ENCODE measurements at places on chromosomes 6 and 20.

GRCh38 chr6:146949425-146949824, 254.8 kb upstream of the STXBP5 start:
- DNase-seq: no peak

DNA sequence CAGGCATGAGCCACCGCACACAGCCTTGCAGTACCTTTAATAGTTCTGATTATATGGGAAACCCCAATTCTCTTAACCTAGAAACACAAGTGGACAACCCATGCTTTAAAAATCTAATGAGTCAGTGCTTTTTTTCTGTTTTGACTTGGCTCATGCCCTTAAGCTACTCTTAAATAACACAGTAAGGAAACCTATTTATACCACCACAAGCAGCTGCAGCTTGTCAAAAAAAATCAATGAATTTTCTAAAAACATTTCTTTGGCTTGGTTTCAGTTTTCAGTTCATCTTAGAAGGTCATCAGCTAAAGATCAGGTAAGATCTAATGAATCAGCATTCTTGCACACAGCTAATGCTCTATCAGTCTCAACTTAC, 124.1 kb upstream of the DST start:
- DNase-seq: no peak

GRCh38 chr20:40682104-40682981, 6.7 kb downstream of the MAFB start:
- no peak for DNase-seq

DNA sequence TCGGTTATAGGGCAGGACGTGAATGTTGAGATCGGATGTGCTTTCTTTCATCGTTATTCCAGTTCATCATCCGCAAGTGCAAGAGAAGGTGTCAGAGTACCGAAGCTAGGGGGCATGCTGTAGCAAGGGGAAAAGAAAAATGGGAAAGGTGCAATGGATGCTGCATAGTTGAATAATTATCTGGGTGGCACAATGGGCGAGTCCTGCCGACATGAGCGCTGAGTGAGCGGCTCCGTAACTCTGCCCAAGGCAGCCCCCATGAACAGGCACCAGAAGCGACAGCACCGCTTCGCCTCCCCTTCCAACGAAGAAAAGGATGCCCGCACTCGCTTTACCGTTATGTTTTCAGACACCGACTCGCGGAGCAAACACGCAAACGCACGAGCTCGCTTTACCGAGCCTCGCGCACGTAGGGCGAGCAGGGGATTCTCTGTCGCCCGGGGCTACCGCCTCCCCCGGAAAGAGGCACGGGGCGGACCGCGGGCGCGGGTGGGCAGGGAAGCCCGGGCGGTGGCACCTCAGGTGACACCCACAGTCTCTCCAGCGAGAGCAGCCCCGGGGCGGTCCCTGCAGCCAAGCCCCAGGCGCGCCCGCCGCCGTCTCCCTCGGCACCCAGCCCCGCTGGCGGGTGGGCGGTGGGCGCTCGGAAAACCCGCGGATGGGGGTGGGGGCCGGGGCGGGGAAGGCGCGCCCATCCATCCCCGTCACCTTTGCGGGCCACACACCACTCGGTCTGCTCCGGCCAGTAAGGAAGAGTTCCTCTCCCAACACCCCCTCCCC, 654 bp downstream of the WASF1 start:
- peak; percentile 45 for DNase-seq

GRCh38 chr6:24227556-24227955, 101.5 kb downstream of the NRSN1 start:
- no peak for DNase-seq

DNA sequence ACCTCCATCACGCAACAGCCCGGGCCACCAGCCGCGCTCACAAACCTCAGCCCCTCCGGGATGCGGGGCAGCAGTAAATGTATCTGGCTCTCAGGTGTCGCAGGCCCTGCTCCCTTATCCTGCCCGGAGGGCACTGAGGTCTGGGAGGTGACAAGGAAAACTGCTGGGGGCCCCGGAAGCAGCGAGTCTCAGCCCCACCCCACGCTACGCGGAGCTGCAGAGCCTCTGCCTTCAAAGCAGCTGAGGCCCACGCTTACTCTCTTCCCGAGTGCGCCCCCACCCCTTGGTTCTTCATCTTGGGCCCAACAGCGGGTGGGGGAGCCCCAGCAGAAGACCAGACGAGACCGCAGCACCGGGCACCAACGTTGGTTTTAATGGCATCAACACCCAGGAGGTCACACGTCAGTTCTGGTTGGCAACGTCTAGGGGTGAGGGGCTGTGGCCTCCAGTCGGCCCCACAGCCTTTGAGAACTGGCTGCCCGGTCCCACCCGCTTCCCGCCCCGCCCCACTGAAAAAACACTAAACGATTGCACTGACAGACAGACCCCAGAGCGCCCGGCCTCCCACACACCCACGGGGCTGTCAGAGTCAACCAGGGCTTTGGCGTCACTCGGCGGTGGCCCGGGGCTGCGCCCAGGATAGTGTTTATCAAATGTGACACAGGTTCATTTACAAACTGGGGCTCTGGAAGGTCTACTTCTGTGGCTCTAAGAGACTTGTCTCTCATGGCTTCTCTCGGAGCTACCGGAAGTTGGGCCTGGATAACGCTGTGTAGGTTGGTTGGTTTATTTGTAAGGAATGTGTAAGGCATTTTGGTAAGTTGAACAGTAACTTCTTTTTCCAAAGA, 43.7 kb downstream of the DSTN start:
- no peak for DNase-seq

- no peak for DNase-seq
These were observed 16.4 kb upstream of the POLR1H start for GRCh38 chr6:30044630-30045029.

DNA sequence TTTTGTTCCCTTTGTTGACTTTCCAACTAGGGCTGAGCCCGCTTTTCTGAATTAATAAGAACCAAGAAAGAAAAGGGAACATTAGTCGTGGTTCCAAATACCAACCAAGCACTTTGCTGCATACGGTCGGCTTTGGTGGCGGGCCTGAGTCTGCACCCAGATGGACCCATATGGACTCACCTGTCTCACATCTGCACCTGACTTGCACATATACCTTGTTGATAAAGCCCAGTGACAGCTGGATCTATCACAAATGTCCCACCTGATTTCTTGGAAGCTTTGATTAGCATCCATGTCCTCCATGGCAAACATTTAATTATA, 39.0 kb downstream of the TPD52L1 start:
- no peak for DNase-seq

GRCh38 chr6:90703336-90703735, 116.5 kb upstream of the MAP3K7 start:
- DNase-seq: no peak

DNA sequence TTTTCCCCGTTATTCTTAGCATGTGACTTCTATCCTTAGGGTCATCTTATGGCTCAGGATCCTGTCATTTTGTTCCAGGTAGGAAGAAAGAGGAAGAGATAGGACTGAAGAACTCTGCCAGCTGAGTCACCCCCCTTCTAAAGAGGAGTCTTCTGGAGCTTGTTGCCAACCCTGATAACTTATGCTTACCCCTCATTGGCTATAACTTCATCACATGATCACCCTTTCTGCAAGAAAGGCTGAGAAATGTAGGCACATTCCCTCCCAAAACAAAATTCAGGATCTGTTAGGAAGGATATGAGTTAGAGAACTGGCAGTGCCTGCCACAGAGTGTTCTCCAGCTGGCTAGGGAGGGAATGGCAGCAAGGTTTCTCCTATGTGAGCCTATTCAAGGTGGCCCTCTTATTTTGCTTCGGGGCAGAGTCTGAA, 35.6 kb downstream of the ARFGEF2 start:
- DNase-seq: no peak

GRCh38 chr6:110526726-110527125, 50.3 kb upstream of the SLC22A16 start:
- no peak for DNase-seq

GRCh38 chr6:19538096-19538495, 299.1 kb upstream of the ID4 start:
- DNase-seq: no peak

- DNase-seq: no peak
These were observed 456.9 kb upstream of the JAG1 start for GRCh38 chr20:11130554-11131166.

DNA sequence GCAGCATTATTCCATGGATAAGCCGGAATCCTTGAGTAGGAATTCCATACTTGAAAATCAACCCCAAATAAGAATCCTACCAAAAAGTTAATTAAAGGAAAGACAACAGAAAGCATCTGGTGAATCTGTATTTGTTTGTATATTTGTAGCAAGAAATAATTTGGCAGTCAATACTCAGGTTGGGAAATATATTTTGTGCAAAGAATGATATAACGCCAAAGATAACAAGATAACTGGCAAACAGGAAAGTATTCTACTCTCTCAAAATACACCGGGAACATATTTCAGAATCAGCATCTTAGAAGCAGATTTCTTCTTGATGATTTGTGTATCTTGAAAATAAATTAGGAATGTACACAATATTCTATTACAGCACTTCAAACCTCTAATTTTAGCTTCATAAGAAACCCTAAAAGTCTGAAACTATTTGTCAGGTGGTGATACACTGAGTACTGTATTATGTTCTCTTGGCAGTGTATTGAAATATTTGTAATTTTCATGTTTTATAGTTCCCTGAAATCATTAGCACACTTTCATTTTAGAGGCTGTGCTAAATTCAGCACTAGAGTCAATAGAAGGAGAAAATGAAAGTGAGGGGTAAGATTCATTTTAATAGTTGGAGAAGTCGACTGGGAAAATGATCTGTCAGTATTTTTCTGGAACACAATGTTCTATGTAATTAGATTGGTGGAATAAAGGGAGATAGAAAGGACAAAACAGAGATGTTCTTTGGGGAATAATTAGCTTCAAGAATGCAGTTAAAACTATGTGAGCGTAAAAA, 879.7 kb upstream of the GJE1 start:
- no peak for DNase-seq

GRCh38 chr6:16751251-16751946, 9.9 kb downstream of the ATXN1 start:
- DNase-seq: no peak

DNA sequence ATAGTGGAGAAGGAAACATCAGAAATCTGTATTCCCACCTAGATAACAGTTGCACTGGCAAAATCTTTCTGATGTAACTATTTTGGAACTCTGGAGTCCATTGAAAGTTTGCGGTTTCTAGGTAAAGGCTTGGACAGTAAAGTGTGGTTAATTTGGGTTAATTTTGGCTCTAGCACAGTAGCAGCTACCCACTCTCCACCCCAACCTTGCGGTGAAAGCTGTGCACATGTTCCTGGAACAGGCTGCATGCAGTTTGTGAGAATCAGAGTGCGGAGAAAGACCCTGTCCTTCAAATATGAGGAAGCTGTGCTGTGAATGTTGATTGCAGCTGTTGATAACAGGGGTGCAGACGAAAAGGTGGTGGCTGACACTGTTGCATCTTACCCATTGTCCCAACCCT, 38.4 kb downstream of the SMOC2 start:
- no peak for DNase-seq

- DNase-seq: no peak
These were observed 155.4 kb downstream of the RFPL4B start for GRCh38 chr6:112502351-112503090.

DNA sequence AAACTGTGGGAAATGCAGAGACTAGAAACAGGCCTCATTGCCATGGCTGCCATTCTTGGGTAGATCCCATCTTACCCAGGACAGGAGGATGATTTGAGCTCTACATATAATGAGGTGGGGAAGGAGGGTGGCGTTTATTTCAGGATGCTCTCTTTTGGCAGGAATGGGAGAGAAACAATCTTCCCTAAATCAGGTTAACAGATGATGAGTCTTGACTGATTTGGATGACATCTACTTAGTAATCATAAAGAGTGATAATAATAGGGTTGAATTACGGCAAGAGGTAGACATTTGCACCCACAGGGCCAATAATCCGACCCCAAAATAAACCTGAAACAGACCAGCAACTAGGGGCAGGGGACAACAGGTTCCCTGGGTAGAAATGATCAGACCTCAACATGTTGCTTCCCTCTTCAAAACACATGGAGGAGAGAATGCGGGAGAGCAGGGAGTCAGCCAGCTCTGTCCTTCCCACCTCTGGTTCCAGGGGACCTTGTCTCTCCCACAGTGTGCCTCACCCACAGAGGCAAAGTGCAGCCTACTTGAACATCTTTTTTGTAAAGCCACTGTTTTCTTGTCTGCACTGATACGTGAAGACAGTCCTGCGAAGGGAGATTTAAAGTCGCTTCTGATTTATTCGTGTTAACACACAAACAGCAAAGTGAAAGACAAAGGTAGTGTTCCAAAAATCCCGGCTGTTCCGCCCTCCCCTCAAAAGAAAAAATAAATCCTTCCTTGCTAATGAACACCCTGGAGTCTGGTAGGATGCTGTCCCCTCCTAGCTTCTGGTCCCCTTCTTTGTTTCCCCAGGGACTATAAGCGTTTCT, 3.9 kb downstream of the FOXQ1 start:
- DNase-seq: no peak

DNA sequence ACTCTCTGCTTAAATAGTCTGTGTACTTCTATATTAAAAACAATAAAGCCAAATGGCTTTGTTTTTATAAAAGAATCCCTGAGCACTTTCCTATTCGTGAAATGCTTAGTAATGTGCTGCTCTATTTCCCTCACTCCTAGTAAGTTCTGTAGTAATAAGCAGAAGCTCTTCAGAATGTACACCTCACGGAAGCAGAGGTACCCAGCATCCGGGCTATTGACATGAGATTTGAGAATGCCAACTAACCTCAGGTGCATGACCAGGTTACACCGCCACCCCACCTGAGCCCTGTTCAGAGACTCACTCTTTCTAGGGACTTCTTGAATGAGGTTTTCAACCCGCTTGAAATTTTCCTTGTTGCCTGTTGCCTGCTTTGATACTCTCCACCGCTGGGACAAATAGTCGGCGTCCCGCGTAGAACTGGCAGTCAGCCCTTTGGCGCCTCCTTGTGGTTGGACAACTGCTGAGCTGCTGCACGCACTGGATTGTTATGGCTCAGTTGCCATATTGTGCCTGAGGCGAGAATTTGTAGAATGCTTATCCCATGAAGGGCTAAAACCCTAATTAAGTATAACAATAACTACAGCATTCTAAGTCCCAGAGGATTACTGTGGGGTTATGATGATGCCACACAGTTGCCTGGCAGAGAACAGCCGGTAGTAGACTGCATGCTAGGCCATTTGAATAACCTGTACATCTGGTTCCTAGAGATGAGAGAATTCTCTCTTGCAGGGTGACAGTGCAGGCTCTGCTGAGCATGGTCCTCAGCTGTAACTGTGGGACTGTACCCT, 95.4 kb downstream of the KHDC1L start:
- DNase-seq: no peak

DNA sequence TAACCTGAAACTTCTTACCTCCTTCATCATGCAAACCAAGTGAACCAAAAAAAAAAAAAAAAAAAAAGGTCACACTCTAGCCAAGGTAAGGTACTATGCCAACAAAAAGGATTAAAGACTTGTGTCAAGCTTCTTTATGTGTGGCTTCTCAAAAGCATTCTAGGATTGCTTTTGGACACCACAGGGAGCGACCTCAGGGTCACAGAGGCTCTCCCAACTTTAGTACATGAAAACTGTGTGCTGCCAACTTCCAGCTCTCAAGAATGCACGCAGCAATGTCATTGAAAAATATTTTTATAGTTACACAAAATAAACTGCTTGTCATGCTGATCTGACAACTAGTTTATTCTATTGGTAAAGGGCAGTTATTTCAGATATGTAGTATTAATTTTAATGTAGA, 243.8 kb downstream of the PLCB1 start:
- no peak for DNase-seq
